ENCODE measurements at places on chromosomes 6 and 20.
A peak's percentile ranks its signal among the peaks of the same experiment; 100 is the strongest.

- peak; percentile 38 for DNase-seq
Observed at GRCh38 chr6:13216236-13217014, 111.9 kb downstream of the TBC1D7 start.

DNA sequence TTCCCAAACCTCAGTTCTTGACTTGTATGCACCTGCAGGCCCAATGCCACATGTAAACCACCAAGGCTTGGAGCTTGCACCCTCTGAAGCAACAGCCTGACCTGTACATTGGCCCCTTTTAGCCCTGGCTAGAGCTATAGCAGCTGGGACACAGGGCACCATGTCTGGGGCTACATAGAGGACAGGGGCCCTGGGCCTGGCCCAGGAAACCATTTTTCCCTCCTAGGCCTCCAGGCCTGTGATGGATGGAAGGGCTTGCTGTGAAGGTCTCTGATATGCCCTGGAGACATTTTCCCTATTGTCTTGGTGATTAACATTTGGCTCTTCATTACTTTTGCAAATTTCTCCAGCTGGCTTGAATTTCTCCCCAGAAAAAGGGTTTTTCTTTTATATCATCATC is 64.6 kb downstream of the SLC35F1 start:
- DNase-seq = no peak

GRCh38 chr20:62627901-62628612 is 14.2 kb upstream of the SLCO4A1 start:
- peak; percentile 71 for DNase-seq

DNA sequence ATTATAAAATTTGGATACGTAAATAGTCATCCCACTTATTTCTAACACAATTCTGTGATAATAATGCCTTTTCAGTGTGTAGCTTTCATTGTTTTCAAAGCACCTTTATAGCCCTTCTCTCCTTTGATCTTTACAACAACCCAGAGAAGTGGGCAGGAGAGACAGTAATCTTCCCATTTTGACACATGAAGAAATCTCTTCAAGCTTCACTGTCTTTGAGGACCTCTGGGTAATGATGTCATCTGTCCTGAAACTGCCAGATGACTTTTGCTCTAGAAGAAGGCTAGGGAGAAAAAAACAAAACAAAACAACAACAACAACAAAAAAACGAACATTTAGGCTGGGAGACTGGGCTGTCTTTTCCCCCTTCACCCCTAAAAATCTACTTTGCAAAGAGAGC is 203.0 kb downstream of the KCNQ5 start:
- DNase-seq = peak; percentile 11
